ENCODE measurements at places on chromosomes 4 and X. TPM values are rescaled to one million over a fixed set of nuclear protein-coding genes. Genes with fewer than 3 reads are reported as not detected.
A peak's percentile ranks its signal among the peaks of the same experiment; 100 is the strongest.

PAGE5 gene
- total RNA-seq, result not detected

CFP gene
- total RNA-seq, result 1.8 TPM

MAGEA12 gene
- not detected for total RNA-seq

DUSP9 gene
- not detected for total RNA-seq

GUCY1A1 gene
- total RNA-seq, result 7.6 TPM

IDS gene
- total RNA-seq, result 39.7 TPM

PCDH19 gene
- 0.33 TPM for total RNA-seq

CCDC158 gene
- total RNA-seq, result 1.3 TPM

CT45A3 gene
- not detected for total RNA-seq

DNA sequence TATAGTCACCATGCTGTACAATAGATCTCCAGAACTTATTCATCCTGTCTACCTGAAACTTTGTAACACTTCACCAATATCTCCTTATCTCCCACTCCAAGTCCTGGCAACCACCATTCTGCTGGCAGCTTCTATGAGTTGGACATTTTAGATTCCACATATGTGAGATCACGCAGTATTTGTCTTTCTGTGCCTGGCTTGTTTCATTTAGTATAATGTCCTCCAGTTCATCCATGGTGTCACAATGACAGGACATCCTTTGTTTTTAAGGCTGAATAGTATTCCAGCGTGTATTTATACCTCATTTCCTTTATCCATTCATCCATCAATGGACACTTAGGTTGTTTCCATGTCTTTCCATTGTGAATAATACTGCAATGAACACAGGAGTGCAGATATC is 198.7 kb downstream of the QDPR start:
- no peak for DNase-seq

- no peak for DNase-seq
Measured at GRCh38 chr4:96343836-96344235, 503.9 kb downstream of the PDHA2 start.

GRCh38 chr4:188439641-188440311 is 300.5 kb downstream of the TRIML1 start:
- DNase-seq, result peak; percentile 56

- no peak for DNase-seq
Measured at GRCh38 chrX:45722471-45722870, 521.8 kb upstream of the DIPK2B start.

DNA sequence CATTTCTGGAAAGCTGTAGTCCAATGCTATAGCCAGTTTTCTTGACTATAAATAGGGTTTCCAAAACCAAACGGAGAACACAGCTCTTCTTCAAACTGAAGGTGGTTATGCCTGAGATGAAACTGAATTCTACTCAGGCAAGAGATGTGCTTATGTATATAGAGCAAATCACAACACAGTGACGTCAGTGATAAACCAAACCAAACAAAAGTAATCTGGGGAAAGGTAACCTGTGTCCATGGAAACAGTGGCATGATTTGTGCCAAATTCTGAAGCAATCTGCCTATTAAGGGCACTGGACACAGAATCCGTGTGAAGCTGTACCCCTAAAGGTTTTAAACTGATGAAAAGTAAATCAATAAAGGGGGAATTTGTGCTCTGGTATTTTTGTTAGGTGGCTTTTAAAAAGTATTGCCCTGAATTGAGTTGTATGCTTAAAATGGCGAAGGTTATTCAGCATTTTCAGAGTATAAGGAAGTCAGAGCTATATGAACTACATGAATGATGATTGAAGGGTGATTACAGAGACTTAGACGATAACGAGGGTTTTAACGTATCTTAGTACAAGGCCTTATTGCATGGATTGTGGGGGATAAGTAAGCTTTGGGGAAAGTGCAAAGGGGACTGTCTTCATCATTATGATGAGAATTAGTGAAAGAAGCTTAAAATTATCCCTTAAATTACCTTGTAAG is 38.6 kb downstream of the NPY5R start:
- DNase-seq, result peak; percentile 20

DNA sequence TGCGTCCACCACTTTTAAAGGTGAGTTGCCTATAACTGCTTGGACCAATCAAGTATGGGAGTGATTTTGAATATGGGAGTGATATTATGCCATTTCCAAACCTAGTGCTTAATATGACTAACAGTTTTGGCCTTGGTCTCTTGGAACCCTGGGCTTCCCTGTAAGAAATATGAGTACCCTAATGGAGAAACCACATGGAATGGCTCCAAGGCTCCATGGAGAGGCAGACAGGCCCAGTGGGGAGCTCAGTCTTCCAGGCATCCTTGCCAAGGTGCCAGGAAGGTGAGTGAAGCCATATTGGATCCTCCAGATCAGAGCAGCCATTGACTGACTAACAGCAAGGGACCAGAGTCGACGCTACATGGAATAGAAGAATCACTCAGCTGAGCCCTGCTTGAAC is 53.2 kb downstream of the MAML3 start:
- DNase-seq, result no peak

GRCh38 chr4:16161851-16162408 is 64.3 kb downstream of the TAPT1 start:
- DNase-seq, result no peak

DNA sequence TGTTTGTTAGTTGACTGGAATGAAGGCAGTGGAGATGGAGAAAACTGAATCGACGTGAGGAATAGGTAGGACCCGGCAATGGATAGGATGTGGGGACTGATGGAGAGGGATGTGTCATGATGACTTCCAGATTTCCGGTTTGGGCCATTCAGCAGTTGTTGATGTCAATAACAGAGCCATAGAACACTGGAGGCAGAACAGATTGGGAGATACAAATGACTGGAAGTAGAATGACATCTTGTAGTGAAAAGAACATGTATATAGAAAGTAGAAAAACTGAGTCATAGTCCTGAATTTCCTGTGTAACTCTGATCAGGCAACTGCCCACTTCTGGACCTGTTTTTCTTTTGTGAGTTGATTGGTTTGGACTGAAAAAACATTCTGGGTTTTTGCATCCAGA is 24.5 kb downstream of the CETN2 start:
- DNase-seq, result no peak

DNA sequence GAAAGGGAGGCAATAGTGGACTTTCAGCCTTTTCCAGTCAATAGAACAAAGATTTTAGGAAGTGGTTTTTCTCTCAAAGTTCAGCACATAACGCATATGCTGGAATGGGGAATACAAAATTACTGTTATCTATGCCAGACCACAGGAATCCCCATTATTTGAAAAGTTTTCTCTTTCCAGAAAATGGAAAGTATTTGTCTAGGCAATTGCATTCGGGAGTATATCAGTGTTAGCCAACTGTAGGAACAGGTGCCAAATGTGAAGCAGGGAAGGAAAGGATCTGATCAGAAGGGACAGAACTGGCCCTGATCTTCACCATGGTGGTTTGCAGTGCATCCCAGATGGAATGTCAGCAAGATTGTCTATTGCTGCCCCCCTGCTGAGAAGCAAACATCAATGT is 213.6 kb downstream of the CPE start:
- DNase-seq, result no peak

DNA sequence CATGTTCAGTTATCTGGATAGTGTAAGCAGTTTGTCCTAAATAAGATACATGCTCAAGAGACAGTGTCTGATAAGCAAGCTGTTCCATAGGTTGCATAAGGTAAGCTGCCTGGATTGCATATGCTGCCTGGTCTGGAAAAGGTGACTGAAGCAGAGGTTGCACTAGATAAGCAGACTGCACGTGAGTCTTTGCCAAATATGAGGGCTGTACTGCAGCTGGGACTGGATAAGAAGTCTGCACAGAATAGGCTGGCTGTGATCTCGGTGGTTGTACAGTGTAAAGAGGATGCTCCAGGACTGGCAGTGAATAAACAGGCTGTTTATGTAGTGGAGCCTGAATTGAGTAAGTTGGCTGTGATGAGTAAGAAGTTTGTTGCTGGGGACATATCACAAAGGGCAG is 68.9 kb downstream of the WNK3 start:
- no peak for DNase-seq

GRCh38 chrX:118632862-118633261 is 94.5 kb upstream of the IL13RA1 start:
- no peak for DNase-seq

DNA sequence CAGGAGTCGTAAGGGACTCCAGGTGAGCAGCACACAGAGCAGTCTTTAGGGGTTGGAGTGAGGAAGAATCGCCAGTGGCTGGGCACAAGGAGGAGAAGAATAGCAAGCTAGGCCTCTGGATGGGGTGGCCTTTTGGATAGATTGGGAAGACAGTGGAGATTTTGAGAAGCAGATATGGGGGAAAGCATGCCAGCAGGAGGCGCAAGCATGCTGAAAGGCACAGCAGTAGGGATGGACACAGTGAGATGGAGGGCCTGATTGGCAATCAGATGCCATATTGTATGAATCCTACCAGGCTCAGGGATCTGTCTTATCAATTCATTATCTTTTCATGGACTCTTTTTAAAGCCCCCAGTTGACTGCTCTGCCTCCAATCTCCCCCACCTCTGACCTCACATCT is 60.4 kb upstream of the MAGEA4 start:
- no peak for DNase-seq

DNA sequence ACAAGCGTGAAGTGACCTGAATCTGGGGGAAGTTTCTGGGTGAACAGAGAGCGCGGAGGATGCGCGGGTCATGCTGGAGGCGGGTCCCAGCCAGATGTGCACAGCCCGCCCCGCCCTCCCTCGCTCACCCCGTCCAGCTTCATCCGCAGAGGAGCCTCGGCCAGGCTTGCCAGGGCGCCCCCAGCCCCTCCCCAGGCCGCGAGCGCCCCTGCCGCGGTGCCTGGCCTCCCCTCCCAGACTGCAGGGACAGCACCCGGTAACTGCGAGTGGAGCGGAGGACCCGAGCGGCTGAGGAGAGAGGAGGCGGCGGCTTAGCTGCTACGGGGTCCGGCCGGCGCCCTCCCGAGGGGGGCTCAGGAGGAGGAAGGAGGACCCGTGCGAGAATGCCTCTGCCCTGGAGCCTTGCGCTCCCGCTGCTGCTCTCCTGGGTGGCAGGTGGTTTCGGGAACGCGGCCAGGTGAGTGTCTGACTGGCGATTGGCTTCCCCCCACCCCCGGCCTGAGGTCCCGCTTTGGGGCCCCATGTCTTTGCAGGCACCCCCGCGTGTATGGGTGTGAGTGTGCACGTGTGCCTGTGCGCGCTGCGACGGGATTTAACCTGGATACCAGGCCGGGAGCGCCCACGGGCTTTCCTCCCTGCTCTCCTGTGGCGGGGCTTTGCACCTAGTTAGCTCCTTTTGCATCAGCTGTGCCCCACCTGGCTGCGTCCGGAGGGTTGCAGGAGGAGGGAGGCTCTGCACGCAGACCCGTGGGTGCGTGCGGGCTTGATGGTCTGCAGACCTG is at the start of gene EGFL6:
EGFL6 (plus strand) TSS at position 123 of the 782 bp plus-strand sequence; CDS start at position 384, 261 bp downstream.
- no peak for DNase-seq

DNA sequence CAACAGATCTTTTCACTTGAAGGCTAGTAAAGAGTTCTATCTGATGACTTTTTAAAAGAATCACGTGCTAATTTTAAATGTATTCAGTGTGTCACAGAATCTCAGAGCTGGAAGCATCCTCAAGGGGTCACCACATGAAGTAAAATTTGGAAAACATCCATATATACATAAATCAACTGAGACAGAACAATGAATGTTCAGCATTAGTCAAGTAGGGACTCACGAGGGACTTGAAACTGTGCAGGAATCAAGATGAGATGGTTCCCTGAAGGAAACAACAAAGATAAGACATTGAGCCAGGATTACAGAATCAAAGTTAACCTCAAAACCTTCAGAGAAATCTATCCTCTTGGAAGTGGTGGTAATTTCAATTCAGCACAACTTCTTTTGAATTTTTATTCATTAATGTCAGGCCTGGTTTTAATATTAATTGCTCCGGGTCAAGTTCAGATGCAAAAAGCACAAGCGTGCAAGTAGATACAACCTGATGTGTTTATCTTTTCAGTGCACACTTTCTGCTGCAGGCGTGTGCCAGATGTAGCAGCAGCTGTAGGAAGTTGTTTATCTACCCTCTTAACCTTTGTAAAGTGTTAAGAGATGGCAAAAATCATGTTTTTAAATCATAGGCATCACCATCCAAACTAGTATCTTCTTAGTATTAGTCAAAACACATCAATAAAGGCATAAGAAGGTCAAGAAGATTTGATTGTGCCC is 87.7 kb upstream of the SRD5A3 start:
- no peak for DNase-seq

- no peak for DNase-seq
Measured at GRCh38 chr4:85603437-85604336, 128.7 kb downstream of the ARHGAP24 start.

DNA sequence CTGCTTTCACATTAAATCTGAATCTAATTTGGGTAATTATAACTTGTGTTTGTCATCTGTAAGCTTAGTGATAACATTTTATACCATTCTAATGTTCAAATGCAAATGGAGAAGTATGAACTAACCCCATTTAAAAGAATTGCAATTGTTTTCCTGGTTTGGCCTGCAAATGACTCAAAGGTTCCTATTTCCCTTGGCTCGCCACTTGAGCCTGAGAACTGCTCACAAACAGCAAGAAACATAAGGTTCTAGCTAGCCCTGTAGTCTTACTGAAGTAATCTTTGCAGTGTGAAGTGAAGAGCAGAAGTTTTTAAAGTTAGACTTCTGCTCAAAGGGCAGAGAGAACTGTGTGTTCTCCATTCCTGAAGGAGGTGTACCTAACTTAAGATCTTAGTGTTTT is 27.2 kb downstream of the UPRT start:
- DNase-seq, result no peak

DNA sequence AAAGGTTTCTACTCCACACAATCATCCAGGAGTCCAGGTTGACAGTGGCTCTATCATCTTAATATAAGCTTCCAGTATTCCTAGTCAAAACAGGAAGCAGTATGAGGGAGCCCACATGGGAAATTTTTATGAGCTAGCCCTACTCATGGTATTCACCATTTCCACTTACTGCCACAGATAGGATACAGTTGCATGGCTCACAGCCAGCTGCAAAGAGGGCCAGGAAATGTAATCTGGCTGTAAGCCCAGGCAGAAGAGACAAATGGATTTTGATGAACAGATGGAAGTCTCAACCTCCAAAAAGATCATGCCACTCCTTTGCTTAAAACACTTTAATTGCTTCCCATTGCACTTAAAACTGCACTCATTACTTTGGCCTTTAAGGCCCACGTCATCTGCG is 150.6 kb downstream of the ADAMTS3 start:
- no peak for DNase-seq

- DNase-seq, result no peak
Measured at GRCh38 chr4:77163641-77164040, 6.6 kb downstream of the CCNG2 start.

DNA sequence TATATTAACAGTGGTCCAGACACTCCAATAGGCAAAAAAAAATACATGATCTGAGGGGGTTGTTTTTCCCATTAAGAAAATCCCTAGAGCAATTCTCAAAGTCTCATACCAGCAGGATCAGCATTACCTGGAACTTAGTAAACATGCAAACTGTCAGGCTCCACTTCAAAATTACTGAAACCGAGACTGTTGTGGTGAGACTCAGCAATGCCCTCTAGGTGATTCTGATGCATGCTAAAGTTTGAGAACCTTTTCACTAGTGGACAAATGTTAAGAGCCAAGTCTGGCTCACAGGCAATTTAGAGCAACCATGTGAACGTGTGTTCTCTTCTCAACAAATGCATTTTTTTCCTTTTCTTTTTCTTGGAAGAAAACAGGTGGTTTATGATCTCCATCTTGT is 30.2 kb downstream of the NEK1 start:
- no peak for DNase-seq

- no peak for DNase-seq
Measured at GRCh38 chr4:28890949-28891775, 1829.0 kb upstream of the PCDH7 start.

- DNase-seq, result no peak
Measured at GRCh38 chr4:51890760-51891159, 47.8 kb downstream of the DCUN1D4 start.

GRCh38 chrX:38803588-38804431 is 2.6 kb downstream of the MID1IP1 start:
- DNase-seq, result peak; percentile 92

Measured in body of pancreas (tissue), 4 donors.